ENCODE measurements at places on chromosomes 4 and X.
A peak's percentile ranks its signal among the peaks of the same experiment; 100 is the strongest.

GRCh38 chr4:161680146-161680545 is 483.7 kb downstream of the FSTL5 start:
- no peak for DNase-seq

- no peak for DNase-seq
Observed at GRCh38 chrX:46814966-46815365, 21.9 kb upstream of the RP2 start.

DNA sequence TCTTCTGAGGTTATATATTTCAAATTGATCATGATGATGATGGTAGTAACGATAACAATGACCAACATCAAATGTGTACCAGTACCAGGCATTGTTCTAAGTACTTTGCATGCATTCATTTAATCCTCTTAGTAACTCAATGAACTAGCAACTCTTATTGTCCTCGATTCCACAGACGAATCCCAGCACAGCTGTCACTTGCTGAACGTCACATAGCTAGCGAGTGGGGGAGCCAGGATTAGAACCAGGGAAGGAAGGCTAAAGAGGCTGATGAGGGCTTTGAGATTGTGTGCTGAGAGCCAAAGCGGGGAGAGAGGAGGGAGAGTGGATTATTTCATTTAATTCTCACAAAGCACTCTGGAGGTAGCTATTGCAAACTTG is 103.6 kb downstream of the PHOX2B start:
- no peak for DNase-seq

GRCh38 chrX:44507292-44507691 is 35.4 kb downstream of the FUNDC1 start:
- no peak for DNase-seq

DNA sequence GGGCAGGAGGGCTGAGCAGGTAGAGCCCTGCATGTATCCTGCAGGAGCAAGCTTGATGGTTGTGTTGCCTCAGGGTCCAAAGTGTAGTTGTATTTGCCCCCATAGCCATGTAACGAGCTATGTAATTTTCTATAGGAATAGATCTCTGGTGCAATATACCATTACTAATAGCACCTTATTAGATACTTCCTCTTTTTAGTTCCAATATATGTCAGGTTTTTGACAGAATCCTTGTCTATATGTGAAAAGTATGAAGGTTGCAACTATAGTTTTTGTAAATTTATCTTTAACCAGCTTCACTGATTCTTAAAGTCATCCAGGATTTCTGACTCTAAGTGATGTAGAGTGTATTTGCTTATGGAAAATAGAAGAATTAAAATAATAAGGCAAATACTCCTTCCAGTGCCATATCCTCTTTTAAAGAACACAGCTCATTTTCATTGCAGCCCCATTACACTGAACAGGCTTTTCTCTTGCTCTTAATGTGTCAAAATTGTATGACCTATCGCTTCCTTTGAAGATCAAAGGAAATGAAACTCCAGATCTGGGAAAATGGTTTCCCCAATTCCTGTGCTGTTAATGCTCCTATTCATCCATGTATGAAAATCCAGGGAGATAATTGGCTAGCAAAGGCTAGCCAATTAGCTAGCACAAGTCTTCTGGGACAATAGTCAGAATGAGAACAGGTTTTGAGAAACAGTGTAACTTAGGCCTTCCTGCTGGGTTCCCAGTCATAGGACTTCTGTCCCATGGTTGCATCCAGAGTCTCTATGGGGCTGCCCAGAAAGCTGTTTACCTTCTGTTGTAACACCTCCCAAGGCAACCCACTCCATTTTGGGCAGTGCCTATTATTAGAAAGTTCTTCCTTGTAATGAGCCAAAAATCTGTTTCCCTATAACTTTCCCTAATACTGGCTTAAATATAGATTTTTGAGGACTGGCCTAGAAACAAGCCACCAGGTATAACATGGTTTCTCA is 90.6 kb downstream of the TSPAN7 start:
- DNase-seq, result no peak

GRCh38 chr4:158856852-158857251 is 88.0 kb downstream of the FNIP2 start:
- peak; percentile 49 for DNase-seq

DNA sequence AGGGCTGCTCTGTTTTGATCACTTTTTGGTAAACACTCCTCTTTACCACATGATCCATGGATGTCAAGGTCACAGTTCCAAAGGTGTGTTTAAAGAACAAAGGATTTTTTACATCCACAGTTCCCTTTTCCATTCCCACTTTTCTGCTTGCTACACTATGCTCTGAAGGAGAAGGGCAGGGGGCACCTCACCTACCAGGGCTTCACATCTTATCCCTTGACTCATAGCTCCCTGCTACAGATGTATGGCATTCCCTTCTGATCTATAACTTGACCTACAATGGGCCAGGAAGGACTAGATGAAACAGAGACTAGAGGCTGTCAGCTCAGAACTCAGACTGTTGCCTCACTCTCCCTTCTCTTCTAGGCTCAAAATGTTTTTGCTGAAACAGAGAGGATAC is 233.1 kb upstream of the RPS6KA3 start:
- DNase-seq, result no peak

DNA sequence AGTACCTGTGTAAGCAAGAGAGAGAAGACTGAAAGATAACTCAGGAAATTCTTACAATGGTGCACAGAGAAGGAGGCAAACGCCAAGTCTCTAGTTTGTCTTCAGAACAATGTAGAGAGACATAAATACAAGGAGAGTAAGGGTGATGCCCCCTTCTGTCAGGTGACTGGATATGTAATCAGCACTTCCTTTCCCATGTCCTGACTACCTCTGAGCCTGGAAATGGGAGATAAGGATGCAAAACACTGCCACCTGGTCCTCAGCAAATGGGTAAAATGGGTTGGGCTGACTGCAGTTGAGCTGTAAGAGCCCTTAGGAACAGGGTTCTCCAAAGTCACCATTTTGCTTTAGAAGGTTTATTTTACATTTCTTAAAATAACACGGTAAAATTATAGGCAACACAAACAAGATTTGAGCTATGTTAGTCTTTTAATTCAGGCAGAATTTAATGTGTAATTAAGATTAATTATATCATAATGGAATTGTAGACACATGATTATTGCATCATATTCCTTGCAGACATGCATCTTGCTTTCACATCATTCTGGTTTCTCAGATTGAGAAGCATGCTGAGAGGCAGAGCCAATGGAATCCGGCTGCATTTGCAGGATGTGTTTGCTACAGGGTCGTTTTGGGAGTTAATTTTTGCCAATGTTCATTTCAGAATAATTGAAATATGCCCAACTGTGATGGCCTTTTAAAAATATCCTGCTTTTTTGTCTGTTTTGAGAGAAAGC is 37.2 kb upstream of the ARX start:
- no peak for DNase-seq

GRCh38 chr4:106985830-106986229 is 50.3 kb downstream of the DKK2 start:
- no peak for DNase-seq

- no peak for DNase-seq
Observed at GRCh38 chr4:145954924-145955339, 16.3 kb upstream of the ZNF827 start.

GRCh38 chrX:136495043-136495442 is 2.3 kb upstream of the HTATSF1 start:
- no peak for DNase-seq

- no peak for DNase-seq
Observed at GRCh38 chr4:183107891-183108459, 8.9 kb downstream of the WWC2 start.
